ENCODE measurements at places on chromosomes 7 and 10.
A peak's percentile ranks its signal among the peaks of the same experiment; 100 is the strongest.

DNA sequence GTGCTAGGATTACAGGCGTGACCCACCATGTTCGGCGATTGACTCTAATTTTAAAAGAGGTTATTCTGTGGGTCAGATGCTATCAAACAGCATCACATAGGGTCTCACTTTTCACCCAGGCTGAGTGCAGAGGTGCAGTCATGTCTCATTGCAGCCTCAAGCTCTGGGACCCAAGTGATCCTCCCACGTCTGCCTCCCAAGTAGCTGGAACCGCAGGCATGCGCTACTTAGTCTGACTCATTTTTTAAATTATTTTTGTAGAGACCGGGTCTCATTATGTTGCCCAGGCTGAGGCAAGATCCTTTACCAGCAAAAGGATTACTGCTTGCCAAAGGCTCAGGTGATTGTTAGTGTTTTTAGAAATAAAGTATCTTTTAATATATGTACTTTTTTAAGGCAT, 42.9 kb upstream of the STOX1 start:
- DNase-seq: no peak

- peak; percentile 13 for DNase-seq
Observed at GRCh38 chr7:120164-120991, 72.0 kb upstream of the FAM20C start.

- no peak for DNase-seq
Observed at GRCh38 chr7:24703296-24703695, 54.0 kb downstream of the GSDME start.

GRCh38 chr7:97126483-97127171, 9.1 kb downstream of the SDHAF3 start:
- no peak for DNase-seq

DNA sequence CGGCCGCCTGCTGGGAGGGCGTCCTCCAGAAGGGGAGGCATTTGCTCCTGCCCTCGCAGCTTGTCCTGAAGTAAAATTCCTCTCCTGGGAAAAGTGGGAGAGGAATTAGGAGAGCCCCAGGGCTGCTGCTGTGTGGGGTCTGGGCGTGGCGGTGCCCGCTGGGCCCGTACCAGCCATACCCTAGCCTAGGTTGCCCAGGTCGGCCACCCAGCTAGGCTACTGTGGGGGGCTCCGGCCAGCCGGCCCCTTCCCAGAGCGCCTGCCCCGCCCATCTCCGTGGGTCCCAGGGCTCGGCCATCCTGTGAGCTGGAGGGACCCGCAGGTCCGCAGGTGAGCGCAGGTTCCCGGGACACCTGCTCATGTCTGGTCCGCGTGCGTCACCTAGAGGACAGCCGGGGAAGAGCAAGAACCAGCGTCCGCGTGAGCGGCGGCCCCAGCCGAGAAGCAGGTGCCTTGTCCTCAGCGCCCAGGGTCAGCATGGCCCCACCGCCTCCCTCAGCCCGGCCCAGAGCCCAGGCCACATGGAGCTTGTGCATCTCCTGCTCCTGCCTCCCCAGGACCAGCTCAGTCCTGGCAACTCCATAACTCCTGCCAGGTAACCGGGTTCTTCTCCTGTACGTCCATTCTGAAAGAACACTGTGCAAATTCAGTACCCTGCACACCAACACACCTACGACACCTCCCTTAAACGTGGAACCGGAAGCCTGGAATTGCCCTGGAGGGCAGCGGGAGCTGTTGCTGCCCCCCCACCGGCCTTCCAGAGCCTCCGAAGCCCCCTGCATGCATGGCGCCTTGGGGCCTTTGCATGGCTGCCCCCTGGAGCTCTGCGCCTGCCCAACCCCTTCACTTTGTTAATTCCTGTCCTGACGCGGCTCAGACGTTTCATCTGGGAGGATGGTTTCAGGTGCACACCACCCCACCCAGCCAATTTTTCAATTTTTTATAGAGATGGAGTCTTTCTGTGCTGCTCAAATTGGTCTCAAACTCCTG, 22.8 kb upstream of the FOXL3 start:
- DNase-seq: no peak

DNA sequence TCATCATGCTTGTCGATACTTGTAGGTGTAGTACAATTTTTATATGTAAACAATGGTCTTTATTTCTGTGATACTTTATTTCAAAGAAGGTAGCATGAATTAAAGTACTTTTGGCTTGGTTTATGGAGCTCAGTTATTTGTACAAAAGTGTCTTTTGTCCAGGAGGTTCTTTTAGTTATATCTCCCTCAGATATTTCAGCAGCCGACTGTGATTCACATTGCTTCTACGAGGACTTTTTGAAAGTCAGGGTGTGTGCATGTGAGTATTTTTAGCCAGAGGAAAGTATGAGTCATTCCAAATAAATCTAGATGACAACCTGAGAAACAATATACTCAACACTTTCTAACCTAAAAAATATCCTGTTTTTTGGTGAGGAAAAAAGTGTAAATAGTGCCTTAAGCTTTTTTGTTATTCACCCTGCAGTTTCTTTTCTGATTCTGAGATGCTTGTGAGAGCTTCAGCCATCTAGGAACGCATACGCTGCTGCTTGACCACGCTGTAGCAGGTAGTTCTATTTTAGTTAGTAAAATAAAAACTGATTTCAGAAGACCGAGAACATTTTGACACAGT, 595 bp upstream of the SUN1 start:
- DNase-seq: no peak

DNA sequence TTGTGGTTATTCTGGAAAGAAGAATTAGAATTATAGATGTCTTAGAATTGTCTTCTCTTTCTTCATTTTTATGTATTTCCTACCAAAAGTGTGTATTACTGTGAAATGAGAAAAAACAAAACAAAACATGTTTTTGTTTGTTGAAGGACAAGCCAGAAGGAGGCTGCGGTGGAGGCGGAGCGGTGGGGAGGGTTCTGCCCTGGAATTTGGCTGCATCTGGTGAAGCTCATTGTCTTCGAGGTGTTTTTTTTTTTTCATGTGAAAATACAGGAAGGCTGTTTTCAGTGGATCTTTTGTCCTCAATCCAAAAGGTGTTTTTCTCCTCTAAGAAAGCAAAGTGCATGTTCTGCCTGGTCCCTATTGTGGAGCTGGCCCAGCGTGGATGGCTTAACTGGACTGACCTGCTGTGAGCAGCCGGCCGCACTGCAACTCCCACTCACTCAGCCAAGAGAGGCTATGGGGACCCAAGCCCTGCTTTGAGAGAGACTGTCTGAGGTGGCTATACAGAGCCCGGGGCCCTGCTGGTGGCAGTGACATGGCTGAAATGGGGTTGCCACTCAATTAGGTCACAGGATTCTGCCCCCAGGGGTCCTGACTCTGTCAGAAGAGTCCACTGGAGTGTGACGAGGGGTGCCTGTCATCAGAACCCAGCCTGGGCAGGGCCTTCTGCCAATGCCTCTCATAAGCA, 184.9 kb upstream of the MKI67 start:
- DNase-seq: no peak

DNA sequence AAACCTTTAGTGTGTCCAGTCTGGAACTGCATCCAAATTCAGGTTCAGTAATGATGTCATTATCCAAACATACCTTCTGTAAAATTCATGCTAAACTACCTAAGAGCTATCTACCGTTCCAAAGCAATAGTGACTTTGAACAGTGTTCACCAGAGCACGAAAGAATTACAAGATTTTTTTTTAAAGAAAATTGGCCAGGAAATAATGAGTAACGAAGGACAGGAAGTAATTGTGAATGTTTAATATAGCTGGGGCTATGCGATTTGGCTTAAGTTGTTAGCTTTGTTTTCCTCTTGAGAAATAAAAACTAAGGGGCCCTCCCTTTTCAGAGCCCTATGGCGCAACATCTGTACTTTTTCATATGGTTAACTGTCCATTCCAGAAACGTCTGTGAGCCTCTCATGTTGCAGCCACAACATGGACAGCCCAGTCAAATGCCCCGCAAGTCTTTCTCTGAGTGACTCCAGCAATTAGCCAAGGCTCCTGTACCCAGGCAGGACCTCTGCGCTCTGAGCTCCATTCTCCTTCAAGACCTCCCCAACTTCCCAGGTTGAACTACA, 694 bp upstream of the FAS start:
- DNase-seq: peak; percentile 65

DNA sequence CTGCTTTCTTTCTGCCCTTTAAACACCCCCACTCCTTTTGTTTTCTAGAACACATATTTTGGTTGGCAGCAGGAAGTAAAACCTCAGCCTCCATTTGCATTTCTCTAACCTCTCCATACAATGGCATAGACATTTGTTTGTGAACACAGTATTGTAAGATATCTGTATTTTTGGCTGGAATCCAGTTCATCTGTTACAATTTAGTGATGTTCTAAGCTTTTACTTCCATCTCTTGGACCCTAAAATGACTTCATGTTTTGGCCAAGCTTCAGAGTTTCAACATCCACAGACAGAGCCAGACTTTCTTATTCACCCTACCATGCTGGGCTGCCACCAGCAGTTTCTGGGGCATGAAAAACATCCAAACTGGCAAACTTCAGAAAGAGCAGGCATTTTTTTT, 21.1 kb upstream of the AUTS2 start:
- DNase-seq: no peak

GRCh38 chr10:7861509-7862120, 43.3 kb downstream of the TAF3 start:
- DNase-seq: no peak

DNA sequence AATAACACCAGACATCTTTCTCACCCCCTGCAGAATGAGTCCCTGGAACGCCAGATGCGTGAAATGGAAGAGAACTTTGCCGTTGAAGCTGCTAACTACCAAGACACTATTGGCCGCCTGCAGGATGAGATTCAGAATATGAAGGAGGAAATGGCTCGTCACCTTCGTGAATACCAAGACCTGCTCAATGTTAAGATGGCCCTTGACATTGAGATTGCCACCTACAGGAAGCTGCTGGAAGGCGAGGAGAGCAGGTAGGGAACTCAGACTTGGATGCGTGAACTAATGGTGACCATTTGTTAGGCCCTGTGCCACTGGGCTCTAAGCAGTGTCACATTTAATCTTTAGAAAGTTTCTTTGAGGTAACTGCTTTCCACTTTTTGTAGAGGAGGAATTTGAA, 7.1 kb downstream of the VIM start:
- DNase-seq: no peak

DNA sequence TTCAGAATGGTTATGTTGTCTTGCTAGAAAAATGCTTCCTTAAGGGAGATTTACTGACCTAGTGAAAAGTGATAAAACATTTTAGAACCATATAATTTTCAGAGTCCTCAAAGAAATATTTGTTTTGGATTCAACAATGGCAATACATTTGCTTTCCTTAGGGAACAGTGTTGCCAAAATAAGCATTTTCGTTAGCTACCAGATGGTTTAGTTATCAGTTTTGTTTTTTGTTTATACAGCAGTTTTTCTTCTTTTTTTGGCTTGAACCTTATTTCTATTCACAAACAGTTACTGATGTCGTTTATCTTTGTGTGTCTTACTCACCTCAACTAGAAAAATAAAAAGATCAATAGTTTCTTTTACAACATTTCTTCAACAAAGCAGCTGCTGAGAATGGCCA, 48.6 kb downstream of the EXOC4 start:
- DNase-seq: no peak

DNA sequence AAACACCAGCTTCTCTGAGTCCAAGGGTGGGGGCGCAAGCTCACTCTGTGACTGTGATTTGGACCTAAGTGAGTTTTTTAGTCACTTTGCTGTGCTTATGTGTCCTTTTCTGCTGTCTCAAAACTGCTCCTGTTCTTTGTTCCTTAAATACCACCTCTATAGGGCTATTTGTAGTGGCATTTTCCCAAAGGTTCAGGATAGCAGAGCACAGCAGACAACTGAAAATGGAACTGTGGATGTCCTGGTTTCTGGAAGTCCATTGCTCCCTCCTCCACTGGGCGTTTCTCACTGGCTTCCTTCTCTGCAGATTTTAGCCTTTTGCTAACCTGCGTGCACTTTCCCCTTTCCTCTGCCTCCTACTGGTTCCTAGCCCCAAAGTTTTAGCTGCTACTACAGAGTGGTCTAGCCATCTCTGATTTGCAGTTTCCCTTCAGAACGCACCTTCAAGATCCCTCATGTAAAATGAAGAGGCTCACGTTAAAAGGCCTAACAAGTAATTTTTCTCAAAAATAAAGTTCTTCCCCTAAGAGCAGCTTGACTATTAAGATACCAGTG, 25.6 kb downstream of the BLVRA start:
- DNase-seq: no peak

DNA sequence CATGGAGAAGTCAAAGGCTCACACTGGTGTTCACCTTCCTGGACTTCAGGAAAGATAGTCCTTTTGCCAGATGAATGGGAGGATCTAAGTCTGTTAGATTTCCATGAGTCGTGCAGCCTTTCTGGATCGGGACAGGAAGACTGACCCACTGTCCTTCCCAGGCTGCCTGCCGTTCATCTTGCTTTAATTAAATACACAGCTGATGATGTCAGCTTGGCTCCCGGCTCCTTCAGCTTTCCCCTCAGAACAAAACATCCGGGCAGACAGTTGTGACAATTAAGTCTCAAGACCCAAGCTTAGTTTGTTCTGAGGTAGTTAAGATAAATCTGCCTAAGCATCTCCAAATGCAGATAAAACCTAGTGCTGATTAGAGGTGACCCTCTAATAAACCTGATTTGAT, 58.6 kb downstream of the AUTS2 start:
- DNase-seq: no peak

DNA sequence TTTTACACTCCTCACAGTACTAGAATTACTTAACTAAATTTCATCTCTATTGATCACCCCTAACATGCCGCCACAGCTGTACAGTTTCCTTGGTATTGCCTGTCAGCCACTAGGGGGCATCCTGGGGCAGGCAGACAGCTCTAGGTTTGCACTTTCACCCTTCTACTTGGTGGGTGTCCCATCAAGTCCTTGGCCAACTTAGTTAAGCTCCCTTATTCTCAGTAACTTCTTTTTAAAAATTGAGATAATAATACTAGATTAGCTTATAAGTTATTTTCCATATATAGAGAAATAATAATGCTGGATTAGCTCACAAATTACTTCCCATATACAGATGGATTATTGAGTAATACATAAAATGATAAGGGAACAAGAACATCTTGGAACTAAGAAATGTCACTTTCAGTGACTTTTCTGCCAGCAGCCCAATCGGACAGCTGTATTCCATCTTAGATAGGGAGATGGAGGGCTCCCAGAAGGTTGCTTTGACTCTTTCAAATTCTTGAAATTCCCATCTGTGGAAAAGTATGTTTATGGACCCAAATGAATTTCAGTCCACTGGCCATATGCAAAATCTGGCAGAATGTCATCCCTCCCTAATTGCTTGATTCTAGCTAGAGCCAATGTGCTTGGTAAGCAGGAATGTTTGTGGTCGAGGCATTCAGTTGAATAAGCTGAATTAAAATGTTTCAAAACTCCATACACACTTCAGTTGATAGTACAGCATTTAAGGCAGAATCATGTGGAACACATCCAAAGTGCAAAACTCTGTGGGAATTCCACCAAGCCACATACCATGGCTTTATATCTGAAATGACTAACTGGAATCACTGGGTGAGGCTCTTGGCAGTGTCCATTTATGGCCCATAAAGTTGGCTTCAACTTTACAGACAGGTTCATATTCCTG, 309.7 kb downstream of the CSTF2T start:
- no peak for DNase-seq

GRCh38 chr7:135763261-135763660, 14.6 kb upstream of the FAM180A start:
- no peak for DNase-seq

- DNase-seq: no peak
Observed at GRCh38 chr7:108613147-108613948, 43.7 kb downstream of the DNAJB9 start.

- DNase-seq: no peak
Observed at GRCh38 chr10:117391436-117392205, 16.4 kb upstream of the PDZD8 start.

Measured in ovary (tissue), 10 donors.